NCI-H187 treated with DMSO at 0.1 percent for 48 hours (cell line): ENCODE measurements at places on chromosomes 2 and 18.

DNA sequence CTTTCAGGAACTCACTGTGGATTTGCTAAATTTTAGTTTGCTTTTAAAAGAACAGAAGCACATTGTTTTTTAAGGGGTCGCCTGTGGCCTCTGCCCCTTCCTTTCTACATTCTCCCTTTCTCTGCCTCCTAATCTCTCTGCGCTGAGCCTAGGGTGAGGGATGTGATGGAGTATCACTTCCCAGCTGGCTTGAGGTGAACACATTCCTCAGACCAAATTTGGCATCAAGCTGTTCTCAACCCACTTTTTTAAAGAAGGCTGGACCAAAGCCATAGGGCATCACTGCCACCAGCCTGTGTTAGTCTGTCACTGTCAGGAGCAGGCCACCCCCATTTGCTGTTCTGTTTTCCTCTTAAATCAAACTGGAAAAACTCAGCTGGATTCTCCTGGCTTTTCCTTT, 27.4 kb downstream of the EIF4E2 start:
- DNase-seq, result no peak

- DNase-seq, result no peak
These were observed 19.2 kb upstream of the PCBP1 start for GRCh38 chr2:70068119-70068518.

DNA sequence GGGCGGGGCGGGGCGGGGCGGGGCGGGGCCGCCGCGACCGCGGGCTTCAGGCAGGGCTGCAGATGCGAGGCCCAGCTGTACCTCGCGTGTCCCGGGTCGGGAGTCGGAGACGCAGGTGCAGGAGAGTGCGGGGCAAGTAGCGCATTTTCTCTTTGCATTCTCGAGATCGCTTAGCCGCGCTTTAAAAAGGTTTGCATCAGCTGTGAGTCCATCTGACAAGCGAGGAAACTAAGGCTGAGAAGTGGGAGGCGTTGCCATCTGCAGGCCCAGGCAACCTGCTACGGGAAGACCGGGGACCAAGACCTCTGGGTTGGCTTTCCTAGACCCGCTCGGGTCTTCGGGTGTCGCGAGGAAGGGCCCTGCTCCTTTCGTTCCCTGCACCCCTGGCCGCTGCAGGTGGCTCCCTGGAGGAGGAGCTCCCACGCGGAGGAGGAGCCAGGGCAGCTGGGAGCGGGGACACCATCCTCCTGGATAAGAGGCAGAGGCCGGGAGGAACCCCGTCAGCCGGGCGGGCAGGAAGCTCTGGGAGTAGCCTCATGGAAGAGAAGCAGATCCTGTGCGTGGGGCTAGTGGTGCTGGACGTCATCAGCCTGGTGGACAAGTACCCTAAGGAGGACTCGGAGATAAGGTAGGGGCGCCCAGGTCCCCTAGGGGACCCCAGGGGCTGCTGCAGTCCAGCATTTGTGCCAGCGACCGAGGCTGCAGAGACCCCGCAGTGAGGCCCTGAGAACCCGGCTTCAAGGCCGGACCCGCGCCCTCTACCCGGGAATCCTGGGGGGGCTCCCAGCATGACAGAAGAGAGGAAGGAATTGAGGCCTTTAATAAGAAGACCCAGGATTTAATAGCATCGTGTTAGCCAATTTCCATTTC, at the start of gene KHK:
TSS of gene KHK (plus strand) at position 49 of the 870 bp plus-strand sequence. CDS start at position 537, 488 bp downstream.
- DNase-seq, result no peak

DNA sequence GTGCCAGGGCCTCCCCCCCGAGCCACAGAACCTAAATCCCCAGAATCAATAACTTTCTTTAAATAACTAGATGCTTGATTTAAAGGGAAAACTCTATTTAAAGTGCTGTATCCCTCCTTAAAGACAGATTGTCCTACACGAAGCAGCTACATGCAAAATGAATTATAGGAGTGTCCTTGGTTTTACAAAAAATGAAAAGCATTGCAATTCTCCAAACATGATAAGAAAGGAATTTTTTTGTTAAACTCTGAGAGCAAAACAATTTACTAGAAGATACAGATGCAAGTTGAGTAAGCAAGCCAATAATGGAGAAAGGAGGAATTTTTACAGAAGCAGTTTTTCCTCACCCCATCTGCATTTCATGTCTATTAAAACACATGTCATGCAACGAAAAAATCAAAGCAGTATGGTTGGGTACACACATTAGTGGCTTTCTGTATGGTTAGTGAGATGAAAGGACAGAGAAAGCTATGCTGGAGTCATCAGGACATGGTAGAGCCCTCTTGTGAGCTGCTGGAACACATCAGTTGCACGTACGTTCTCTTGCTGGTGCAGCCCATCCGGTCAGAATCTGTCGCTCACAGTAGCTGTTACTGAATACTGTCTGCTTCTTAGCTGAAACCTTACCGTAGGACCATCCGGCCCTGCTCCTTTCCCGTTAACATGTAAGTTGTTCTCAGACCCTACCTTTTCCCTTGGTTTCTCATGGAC, 25.9 kb upstream of the STEAP3 start:
- DNase-seq, result no peak

DNA sequence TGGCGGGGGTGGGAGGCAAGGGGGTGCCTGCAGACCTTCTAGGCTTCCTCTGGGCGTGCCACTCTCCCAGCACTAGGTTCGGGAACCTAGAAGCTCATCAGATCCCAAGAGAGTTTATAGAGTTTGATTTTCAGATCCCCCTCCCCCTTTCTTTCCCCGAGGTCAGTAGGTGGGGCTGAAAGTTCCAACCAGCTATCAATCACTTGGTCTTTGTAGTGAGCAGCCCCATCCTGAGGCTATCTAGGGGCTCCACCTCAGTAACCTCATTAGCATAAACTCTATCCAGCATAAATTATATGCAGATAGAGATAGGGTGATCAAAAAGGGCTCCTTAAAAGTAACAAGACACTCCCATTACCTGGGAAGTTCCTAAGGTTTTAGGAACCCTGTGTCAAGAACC, 32.8 kb downstream of the ERLEC1 start:
- DNase-seq, result no peak

- no peak for DNase-seq
These were observed 2.9 kb upstream of the C2orf72 start for GRCh38 chr2:231034291-231034882.

GRCh38 chr2:68236103-68236734, 16.1 kb downstream of the PPP3R1 start:
- DNase-seq, result no peak

DNA sequence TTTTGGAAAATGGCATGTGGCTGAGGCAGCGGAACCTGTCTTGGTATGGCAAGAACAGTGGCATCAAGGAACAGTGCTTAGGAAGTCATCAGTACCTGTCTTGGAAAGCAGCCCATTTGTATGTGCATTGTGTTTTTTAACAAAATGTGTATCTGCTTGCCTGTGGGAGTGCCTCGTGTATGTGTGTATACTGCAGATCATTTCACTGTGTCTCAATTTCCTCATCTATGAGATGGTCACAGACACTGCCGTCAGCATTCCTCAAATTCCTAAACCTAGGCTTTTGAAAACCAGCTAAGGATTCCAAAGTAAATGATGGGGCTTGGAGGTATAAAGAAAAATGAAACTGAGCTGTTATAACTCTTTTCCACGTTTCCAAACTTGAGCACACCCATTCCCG, 441.3 kb downstream of the RND3 start:
- DNase-seq, result no peak

DNA sequence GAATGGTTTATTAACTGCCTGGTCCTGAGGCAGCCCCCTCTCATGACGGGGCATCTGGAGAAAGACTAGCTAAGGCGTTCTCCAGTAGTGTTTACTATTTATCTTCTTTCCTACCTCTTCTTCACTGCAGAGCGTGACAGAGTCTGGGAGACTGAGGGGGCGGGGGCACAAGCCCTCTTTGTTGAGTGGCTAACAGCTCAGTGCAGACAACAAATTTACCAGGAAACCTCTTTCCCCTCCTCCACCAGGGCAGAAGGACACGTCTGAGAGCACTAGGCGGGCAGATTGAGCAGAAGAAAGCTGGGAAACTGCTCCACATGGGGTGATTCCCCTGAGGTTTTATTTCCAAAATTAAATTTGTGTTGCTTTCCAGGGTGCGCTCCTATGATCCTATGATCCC, 322.1 kb downstream of the CNTNAP5 start:
- peak; percentile 12 for DNase-seq

DNA sequence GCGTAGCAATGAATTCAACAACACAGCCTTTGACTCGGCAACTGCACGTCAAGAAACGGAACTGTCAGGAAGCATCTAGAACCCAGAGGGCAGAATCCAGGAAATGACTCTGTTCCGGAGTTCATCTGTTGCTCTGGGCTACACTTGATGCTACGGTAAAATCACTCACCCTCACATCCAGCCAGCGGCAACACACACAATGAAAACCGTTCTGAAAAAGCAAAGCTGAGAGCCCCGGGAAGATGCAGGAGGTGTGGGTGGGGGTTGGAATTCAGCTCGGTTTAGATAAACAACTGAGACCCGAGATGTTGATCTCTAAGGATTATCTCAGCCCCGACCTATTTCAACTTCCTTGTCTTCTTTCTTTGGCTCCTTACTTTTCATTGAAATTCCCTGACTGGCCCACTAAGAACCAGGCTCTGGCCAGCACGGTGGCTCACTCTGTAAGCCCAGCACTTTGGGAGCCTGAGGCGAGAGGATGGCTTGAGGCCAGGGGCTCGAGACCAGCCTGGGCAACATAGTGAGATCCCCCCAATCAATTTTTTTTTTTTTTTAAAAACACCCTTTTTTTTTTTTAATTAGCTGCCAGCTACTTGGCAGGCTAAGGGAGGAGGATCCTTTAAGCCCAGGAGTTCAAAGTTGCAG, 13.3 kb upstream of the RAB17 start:
- DNase-seq, result no peak

- no peak for DNase-seq
These were observed 524.0 kb downstream of the CMPK2 start for GRCh38 chr2:6341588-6342129.

- no peak for DNase-seq
These were observed 48.6 kb downstream of the PLB1 start for GRCh38 chr2:28544405-28544921.

DNA sequence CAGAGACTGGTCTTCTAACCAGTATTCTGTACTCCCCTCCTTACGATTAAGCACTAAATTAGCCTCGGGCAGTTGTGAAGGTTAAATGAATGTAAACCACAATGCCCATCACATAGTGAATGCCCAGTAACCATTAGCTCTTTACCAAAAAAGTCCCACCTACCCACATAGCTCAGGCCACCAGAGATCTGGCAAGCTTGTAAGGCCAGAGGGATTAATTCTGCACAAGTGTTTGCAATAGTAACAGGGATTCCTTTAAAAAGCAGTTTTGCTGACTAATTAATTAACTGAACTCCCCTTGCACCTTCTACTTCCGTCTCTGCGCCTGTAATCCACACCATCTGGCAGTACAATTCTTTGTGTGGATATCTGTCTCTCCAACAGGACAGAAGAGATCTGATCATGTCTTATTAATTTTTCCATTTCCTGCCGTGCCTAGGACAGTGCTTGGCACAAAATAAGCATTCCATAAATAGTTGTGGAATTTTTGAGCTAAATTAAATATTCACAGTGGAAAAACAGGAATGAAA, 36.2 kb upstream of the IGFBP2 start:
- DNase-seq, result no peak

- no peak for DNase-seq
These were observed 193.2 kb downstream of the BCL2 start for GRCh38 chr18:63126134-63127069.

DNA sequence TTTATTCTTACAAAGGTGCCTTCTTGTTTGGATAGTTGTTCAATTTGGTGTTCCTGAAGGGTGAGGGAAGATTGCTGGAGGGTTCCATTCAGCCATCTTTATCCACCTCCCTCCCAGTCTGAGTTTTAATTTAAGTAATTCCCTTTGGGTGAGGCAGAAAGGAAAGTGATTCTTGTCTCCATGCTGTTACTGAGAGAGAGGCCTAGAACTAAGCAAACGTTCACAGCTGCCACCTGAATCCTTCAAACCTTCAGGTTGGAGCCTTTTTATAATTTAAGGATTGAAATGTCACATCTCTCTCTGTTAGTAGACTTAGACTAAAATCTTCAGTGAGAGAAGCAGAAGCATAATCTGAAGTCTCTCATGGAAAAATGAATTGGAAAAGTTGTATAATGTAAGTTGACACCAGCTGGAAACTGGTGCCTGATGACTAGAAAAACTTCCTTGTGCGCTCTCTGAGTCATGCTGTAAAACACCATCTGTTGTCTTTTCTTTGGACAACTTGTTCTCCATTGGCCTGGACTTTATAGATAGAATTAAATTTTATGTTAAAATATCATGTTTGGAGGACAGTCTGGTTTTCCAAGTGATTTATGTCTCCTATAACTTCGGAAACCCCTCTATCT, 14.6 kb downstream of the STRADB start:
- no peak for DNase-seq

DNA sequence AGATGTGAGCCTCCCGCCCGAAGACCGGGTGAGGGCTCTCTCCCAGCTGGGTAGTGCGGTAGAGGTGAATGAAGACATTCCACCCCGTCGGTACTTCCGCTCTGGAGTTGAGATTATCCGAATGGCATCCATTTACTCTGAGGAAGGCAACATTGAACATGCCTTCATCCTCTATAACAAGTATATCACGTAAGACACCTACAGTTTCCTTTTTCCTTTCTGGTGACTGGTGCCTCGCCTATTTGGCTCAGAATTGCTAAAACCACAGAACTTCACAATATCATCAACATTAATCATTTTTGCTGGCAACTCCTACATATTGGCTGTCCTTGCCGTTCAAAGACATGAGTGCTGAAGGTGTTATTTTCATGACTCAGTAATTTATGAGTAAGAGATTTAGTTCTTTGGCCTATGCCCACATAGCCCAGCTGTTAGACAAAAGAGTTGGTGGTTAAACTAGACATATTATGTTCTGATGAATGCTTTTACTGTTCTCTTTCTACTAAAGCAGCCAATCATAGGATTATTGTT, 2.2 kb downstream of the STAMBP start:
- DNase-seq, result no peak

DNA sequence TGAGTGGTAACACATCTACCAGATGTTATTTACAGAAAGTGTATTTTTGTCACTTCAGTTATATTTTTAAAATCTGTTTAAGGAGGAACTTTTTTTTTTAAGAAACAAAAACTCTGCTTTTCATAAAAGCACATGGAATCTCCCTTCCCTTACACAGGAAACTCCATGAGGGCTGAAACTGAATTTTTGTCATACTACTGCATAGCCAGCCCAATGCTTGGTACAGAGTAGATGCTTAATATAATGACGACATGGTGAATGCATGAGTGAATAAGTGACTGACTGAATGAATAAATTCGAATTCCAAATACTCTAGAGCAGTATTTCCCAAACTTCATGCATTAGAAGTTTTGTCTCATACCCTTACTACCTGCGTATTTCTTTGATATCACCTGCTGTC, 86.5 kb downstream of the ROCK2 start:
- DNase-seq, result no peak

GRCh38 chr2:164881524-164881923, 39.9 kb upstream of the COBLL1 start:
- DNase-seq, result no peak

DNA sequence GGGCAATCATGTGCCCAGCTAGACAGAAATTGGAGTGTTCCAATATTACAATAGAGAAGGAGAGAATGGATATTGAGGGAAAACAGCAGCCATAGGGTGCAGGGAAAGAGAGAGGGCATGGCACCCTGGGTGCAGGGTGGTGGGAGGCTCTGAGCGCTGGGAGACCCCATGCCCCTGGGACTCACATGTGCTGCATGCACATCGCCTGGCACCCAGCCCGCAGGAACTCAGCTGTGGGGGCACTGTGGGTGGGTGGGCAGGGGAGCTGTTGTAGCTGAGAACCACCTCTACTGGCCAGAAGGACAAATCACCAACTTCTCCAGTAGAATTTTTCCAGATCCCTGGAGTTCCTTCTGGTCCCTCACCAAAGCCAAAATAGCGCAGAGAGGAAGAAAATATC, 7.2 kb upstream of the NEURL3 start:
- no peak for DNase-seq
